NCI-H524 (cell line): ENCODE measurements at places on chromosomes 7 and 10.
A peak's percentile ranks its signal among the peaks of the same experiment; 100 is the strongest.

- DNase-seq: no peak
Observed at GRCh38 chr10:2225609-2226008, 488.3 kb upstream of the ADARB2 start.

DNA sequence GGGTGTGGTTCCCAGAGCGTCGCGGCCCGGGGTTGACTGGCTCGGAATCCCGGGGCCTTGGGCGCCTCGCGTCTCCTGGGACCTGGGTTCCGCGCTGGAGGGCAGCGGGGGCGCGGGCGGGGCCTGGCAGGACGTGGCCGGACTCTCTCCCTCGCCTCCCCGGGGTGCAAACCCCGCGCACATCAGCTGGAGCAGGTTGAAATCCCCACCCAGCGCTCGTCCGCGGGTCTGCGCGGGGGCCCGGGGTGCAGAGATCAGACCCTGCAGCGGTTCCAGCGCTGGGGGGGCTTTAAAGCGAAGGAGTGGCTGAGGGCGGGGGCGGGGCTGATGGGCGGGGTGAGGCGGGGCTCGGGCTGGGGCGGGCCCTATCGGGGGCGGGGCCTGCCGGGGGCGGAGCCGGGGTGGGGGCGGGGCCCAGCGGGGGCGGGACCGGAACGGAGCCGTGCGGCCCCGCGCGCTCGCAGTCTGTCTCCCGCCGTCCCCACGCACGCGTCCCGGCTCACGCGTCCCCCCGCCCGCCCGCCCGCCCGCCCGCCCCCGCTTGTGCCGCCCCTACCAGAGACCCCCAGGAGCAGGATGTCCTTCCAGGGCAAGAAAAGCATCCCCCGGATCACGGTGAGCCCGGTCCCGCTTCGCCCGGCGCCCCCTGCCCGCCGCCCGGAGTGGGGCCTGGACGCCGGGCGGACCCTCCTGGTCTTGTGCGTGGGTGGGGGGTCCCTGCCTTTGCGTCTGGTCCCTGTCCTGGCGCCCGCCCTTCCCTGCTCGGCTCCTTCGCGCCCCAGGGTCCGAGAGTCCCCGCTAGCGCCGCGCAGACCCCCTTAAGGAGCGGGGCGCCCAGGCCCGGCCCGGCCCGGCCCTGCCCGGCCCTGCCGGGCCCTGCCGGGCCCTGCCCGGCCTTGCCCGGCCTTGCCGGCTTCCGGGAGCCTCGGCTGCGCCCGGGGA is at the start of gene DPYSL4:
TSS of gene DPYSL4 (plus strand) at position 461 of the 942 bp plus-strand sequence. CDS start at position 577, 116 bp downstream.
- peak; percentile 15 for DNase-seq

- no peak for DNase-seq
Observed at GRCh38 chr10:3542185-3542611, 242.8 kb downstream of the KLF6 start.

GRCh38 chr10:92849234-92849525 is 860 bp downstream of the EXOC6 start:
- peak; percentile 14 for DNase-seq

GRCh38 chr7:28290496-28290895 is 109.9 kb upstream of the JAZF1 start:
- DNase-seq: no peak

- no peak for DNase-seq
Observed at GRCh38 chr7:43791665-43792064, 33.2 kb downstream of the BLVRA start.

GRCh38 chr7:43135129-43135528 is 22.7 kb downstream of the HECW1 start:
- no peak for DNase-seq

DNA sequence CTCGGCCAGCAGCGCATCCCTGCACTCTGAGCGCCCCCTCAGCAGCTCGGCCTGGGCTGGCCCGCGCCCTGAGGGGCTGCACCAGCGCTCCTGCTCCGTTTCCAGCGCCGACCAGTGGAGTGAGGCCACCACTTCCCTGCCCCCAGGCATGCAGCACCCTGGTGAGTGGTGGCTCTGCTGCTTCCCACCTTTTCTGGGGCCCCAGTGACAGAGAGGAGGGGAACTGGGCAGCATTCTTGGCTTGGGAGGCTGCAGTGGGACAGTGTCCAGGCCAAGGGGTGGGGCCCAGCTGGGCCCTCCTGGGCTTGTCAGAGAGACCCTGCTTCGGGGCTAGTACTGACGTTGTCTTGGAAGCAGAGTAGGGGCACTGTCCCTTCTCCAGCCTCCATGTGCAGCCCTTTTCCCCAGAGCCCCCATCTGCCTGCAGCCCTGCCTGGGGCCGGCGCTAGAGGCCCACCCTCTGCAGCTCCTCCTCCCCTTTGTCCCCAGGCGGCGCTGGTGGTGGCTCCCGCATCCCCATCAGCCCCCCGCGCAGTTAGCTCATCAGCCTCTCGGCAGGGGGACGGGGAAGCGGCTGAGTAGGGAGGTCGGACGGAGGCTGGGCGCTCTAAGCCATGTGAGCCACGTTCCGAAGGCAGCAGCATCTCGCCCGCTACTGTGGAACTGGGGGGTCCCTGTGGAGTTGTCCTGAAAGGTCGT is 29.2 kb downstream of the GBX1 start:
- no peak for DNase-seq

- no peak for DNase-seq
Observed at GRCh38 chr10:11517150-11517549, 94.3 kb downstream of the USP6NL start.

DNA sequence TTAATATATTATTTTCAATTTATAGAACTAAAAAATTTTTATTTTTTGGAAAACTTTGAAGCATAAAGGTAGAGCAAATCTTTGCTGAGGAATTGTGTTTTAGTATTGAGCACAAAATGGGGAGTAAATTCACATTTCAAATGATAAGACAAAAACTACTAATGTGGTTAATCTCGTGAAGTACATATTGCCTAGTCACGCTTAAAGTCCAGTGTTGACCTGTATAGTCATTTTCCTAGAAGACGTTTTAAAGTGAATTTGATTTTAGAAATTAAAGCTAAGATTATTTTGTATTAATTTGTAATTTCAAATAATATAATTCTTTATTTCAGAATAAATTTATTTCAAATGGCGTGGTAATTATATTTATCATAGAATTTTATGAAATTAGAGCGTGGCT is 57.2 kb upstream of the MSRB2 start:
- no peak for DNase-seq

- no peak for DNase-seq
Observed at GRCh38 chr7:105962353-105962752, 711 bp upstream of the CDHR3 start.

GRCh38 chr10:4725917-4726606 is 99.9 kb upstream of the AKR1E2 start:
- no peak for DNase-seq

DNA sequence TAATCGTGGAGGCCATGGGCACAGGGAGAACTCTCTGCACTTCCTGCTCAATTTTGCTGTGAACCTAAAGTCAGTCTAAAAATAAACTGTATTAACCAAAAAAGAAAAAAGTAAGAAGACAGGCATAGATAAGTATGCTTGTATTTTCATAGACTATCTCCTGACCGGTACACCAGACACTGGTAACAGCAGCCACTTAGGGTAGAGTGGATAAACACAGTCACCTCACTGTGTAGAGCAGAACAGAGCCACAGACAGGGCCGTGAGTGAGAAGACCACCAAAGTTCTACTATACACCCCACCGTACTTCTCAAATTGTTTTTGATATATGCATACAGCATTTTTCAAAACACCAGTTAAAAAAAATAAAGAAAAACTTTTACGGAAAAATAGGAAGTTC is 25.0 kb downstream of the NUDCD3 start:
- no peak for DNase-seq

DNA sequence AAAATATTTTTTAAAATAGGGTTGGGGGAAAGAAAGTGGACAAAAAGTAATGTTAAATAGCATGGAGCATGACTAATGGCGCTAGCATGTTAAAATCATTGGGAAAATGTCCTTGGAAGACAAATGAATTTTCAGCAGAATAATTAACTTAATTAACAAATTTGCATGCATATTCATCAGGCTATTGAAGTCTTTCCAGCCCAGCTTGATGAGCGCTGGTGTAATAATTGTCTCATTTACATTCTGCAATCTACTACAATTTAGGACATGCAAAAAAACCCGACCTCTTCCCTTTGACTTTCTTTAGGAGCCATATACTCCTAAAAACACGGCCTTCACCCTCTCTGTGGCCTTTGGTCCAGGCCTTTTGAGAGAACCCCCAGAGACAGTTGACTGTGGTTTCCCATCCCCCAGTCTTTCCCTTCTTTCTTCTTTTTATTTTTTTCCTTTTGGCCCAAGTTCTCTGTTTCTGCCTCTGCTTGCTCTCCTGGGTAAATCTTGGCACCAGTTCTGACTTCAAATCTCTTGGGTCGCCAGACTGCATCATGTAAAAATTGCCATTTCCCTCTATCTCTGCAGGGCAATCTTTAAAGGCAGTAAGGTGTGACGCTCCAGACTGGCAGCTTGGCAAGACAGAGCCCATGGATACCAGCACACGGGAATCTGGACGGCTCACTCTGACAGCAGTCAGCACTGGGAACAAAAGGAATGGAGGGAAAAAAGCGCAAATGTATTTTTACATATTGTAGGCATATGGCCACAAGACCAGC is 105.5 kb downstream of the NEUROD6 start:
- DNase-seq: no peak

GRCh38 chr7:137882806-137883205 is 36.0 kb upstream of the DGKI start:
- DNase-seq: no peak

- DNase-seq: no peak
Observed at GRCh38 chr7:27192546-27193334, 7.2 kb downstream of the HOXA13 start.

DNA sequence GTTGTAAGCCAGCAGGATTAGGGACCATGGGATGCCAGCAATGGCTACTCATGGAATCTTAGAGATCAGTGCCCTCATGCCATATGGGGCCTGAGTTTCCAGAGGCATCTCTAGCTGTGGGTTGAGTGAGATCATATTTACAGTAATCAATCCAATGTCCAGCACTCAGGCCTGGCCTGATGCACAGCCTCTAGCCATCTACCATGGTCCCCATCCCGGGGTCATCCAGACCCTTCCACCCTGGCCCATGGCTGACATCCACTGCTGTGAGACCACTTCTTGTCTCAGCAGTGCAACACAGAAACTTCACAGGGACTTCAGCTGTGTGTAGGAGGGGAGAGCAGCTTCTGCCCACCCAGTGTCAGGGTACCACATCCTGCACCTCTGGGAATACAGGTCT is 6.5 kb upstream of the ADCY1 start:
- DNase-seq: no peak

GRCh38 chr10:54585572-54585971 is 215.5 kb downstream of the PCDH15 start:
- peak; percentile 32 for DNase-seq

DNA sequence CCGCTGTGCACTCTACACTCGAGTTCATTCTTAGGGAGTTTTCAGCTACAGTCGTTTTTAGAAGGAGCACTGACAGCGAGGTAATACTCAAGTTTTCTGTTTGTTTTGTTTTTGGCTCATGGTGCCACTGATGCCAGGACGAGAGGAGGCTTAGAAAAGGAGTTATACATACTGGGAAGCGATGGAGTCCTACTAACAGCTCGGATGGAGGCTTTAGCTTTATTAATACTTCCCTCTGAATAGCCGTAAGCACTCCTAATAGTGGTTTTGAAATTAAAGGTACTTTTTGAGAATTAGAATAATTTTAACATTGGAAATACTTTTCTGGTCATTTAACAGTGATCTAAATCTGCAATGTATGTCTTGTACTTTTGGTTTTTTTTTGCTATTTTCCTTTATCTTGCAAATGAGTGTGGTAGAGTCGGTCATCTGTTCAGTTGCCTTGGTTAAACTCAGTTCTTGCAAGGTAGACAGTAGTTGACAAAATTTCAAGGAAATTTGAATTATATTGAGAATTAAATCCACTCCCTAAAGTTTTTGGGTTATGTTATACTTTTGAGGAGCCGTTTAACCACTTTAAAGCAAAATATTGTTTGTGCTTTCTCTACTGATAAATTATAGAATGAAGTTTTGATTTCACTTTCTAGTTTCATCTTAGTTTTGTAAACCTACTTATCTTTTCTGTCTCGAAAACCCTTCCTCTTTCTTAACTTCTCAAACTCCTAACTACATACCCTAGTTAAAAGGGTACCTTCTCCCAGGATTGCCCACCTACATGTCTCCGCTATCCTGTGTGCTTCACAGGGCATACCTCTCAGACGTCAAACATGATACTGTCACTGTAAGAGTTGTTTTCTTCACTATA is 1.5 kb downstream of the HBP1 start:
- DNase-seq: peak; percentile 36

DNA sequence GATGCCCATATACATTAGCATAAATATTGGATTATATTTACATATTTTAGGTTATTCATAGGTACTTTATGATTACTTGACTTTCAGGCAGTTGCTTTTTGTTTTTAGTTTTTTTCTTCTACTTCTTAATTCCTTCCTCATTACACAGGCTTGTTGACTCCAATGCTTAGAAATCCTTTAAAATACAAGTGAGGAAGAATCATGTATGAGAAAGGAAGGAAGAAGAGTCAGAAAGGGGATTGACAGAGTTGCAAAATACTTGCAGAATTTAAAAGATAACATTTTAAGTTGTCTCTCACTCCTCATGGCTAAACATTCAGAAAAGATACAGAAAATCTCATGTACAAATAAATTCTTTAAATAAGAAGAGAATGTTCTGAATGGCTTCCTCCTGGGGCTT is 61.9 kb downstream of the ATXN7L1 start:
- no peak for DNase-seq

DNA sequence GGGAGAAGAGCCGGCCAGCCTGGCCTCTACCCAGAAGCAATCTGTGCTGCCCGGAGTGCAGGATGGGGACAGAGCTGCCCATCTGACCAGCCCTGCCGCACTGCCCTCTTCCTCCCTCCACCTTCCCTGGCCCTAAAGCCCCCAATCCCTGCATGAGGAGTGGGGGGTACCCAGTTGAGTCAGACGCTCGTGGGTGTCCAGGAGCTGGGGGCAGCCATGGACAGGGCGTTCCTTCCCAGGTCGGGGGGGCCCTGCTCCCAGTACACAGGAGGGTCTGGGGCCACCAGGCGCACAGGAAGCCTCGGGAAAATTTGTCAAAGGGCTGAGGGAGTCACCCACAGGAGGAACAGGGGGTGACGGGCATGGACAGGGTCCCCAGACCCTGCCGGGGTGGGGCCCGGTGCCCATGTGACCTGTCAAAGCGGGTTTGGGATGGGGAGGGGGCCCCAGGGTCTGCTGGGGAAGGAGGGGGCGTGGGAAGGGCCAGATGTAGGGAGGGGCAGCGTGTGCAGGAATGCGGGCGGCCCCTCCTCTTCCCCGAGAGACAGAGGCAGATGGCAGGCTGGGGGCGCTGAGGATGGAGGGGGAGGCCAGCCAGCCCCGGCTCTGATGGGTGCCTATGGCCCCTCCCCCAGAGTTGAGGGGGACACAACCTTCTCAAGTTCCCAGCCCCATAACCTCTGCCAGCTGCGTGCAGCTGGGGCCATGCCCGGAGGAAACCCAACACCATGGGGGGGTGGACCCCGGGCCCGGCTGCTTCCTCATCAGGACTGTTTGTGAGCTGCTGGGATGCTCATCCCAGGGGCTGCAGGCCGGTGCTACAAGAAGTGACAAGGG is 21.5 kb upstream of the GRIFIN start:
- peak; percentile 62 for DNase-seq
